ENCODE measurements at places on chromosomes 11 and 22.

GRCh38 chr11:64726867-64727530 lies 4.0 kb upstream of the NRXN2 start:
- DNase-seq = no peak

DNA sequence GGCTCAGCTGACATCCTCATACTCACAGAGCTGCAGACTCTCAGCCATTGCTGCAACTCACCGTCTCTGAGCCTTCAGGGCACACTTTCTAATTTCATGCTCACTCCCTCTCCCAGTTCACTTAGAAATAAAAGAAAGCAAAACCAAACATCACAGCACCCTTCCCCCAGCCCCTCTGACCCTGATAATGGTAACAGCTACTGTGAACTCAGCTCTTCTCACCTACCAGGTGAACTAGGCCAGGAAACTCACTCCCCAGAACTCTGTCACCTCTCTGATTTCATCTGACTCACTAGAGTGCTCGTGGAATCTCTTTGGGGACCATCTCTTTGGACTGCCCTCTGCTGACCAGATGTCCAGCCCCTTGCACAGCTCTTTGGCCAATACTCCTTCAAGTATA lies 14.5 kb upstream of the PARVA start:
- DNase-seq = no peak

GRCh38 chr11:11454671-11455223 lies 101.7 kb upstream of the CSNK2A3 start:
- DNase-seq = no peak

GRCh38 chr11:41508121-41508520 lies 48.7 kb upstream of the LRRC4C start:
- no peak for DNase-seq

- DNase-seq = no peak
Observed at GRCh38 chr11:69744435-69744834, 30.7 kb downstream of the FGF4 start.

GRCh38 chr11:88038063-88038462 lies 137.2 kb downstream of the RAB38 start:
- DNase-seq = no peak

DNA sequence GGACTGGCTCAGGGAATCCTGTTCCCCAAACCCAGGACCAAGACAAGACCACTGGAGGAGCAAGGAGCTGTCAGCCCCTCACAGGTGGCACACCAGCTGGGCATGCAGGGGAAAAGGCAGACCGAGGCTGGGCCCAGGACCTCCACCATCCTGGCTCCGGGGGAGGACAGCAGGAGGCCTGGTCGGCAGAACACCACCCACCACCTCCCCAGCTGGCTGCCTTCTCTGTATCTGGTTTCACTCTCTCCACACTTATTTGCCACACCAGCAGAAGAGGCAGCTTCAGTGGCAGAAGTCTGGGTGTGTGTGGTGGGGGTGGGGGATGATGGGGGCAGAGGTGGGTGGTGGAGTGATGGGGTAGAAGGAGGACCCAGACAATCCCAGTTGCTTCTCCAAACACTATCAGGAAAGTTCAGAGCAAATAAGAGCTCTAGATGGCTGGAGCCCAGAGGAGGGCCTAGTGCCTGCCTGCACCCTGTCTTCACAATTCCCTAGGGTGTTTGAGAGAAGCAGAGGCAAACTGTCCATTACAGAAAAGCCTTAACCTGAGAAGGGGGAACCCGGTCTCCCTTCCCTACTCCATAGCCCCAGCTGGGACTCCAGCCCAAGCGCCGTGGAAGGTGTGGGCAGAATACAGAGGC lies 51.9 kb upstream of the CDON start:
- no peak for DNase-seq

GRCh38 chr11:74702383-74703007 lies 28.7 kb downstream of the CHRDL2 start:
- DNase-seq = no peak

- no peak for DNase-seq
Observed at GRCh38 chr11:56183459-56183858, 7.0 kb downstream of the OR5J2 start.

DNA sequence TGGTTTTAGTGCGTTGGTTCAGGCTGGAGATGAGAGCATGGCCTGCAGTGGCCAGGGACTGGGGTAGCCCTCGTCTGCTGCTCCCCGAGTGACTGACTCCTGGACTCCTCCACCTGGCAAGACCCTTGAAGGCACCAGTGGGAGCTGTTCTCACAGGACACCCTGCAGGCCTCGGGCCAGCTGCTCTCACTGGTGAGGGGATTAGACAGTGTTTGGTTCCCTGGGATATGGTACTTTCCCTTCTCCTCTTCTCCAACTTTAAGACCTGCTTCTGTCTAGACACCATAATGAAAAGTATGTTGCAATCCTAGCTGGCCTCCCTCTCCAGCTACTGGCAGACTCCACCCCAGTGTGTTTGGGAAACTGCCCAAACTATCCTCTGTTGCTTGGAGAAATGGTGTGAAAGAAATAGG lies 168.8 kb upstream of the CADM1 start:
- no peak for DNase-seq

DNA sequence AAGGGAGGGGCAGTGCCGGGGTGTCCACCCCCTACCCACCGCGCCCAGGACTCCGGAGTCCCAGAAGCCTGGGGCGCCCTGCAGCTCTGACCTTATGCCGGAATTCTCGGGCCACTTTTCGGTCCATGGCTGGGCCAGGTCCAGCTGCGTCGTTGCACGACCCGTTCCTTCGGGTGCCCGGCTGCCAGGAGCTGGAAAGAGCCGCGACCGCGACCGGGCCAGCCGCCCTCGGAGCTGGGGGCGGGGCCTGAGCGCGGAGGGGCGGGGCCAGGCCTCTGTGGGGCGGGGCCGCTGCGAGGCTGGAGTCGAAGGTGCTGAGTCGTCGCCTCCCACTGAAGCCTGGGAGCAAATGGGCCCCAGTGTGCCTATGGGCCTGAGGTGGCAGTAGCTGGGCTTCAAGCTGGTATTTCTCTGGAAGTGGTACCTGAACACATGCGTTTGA lies at the start of gene USH1C:
TSS of gene USH1C (minus strand) at position 236 of the 442 bp plus-strand sequence. CDS start at position 127, 109 bp downstream.
- no peak for DNase-seq

DNA sequence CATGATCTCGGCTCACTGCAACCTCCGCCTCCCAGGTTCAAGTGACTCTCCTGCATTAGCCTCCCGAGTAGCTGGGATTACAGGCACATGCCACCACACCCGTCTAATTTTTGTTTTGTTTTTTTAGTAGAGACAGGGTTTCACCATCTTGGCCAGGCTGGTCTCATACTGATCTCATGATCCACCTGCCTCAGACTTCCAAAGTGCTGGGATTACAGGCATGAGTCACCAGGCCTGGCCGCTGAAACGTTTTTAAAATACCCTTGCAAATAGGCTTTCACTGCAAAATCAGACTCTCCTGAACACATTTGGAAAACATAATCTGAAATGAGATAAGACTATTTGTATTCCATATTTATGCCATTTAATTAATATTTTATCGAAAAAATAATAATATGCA lies 826.1 kb upstream of the CNTN5 start:
- DNase-seq = no peak

DNA sequence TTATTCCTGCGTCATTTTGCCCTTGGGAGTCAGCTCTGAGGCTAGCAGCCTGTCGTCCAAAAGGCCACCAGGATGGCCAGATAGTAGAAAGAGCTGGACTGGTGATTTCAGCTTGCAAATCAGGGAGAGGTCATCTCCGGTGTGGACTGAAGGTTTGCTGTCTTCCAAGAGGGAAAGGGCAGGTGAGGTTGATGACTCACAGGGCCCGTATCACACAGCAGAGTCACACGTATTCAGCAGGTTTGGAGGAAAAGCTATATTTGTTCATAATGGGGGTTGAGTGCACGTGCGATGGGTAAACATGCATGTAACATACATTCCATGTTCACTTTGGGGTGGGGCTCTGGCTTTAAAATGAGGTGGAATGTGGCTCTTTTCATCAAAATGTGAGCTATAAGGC lies 25.6 kb downstream of the MRPL21 start:
- DNase-seq = no peak

DNA sequence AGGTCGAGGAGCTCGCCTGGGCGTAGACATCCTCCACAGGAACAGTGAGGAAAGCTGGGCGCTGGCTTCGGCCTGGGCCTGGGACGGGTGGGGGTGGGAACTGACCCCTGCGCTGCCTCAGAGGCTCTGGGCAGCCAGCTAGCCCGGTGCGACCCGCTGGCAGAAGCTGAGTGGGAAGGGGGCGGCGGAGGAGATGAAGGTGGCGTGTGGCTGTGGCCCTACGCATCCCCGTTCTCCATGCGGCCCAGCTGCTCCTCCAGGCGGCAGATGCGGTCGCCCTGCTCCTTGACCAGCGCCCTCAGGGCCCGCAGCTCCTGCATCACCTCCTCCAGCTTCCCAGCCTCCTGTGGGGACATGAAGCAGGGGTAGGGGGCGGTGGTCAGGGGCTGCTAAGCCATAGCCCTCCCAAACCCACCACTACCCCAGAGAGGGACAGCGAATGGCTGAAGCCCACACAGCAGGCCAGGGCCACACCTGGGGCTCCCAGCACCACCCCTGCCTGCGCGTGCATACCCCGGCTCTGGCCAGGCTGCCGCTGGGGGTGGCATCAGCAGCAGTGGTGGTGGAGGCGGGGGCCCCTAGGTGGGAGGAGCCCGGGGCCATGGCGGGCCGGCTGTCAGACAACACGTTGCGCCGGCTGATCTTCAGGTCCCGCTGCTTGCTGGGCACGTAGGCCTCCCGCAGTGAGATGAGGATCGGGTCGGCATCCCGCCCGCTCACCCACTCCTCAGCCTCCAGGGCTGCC lies 848 bp upstream of the PTPRCAP start:
- no peak for DNase-seq

DNA sequence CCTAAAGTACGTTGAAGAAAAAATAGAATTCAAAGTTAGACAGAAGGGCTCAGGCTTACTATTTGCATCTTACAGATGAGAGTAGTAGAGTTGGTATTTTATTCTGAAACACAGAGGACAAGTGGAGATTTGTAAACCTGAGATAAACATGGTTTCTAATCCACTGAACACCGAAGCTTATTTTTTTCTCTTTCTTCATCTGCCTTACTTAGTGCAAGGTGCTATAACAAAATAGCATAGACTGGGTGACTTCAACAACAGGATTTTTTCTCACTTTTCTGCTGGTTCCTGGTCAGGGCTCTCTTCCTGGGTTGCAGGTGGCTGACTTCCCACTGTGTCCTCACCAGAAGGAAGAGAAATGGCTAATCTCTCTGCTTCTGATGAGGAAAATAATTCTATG lies 2.1 kb upstream of the HBG1 start:
- DNase-seq = no peak

DNA sequence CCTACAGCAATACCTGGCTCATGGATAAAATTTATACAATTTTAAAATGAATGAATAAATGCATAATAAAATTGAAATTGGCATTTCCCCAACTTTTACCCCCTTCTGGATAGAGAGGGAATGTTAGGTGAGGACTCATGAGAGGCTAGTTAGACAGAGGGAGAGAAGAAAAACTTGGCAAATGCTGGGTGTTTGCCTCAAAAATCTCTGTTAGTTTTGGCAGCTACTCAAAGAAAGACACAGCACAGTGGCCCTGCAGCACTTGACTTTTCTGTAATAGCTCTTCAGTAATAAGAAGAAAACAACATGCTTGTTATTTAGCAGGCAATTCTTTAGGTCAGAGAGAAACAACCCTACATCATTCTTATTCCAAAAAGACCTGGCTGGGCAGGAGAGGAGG lies 20.7 kb upstream of the IZUMO1R start:
- no peak for DNase-seq

GRCh38 chr11:75982309-75982708 lies 167.3 kb downstream of the UVRAG start:
- no peak for DNase-seq

DNA sequence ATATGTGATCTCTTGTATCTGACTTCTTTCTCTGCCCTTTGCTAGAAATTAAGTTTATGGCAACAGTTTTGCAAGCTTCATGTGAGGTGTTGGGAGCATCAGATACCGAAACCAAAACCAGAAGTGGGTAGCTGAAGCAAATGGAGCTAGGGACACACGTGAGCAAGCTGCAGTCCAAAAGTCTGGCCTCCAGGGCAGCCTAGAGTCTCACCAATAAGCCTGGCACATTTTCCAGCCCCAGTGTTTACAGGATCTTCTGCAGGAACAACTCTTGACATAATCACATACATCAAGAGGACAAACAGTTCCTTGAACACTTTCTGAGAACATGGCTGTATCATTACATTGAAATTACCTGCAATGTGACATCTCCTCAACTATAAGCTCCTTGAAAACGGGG lies 114.1 kb downstream of the LARGE1 start:
- DNase-seq = no peak

DNA sequence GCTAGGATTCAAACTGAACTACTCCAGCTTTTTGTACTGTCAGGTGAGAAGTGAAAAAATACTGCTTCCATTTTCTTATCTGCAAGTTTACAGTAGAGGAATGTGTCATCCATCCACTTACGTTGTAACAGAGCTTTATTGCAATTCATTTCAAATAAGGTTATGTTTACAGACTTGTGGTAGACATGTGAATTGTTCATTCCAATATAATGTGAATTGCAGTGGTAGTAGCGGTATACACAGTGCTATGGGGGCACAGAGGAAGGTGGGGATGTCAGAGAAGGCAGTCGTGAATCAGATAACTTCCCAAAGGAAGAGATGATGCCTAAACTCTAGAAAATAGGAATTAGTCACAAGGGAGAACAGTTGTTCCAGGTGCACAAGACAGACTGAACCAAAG lies 42.5 kb downstream of the CEP57 start:
- no peak for DNase-seq

DNA sequence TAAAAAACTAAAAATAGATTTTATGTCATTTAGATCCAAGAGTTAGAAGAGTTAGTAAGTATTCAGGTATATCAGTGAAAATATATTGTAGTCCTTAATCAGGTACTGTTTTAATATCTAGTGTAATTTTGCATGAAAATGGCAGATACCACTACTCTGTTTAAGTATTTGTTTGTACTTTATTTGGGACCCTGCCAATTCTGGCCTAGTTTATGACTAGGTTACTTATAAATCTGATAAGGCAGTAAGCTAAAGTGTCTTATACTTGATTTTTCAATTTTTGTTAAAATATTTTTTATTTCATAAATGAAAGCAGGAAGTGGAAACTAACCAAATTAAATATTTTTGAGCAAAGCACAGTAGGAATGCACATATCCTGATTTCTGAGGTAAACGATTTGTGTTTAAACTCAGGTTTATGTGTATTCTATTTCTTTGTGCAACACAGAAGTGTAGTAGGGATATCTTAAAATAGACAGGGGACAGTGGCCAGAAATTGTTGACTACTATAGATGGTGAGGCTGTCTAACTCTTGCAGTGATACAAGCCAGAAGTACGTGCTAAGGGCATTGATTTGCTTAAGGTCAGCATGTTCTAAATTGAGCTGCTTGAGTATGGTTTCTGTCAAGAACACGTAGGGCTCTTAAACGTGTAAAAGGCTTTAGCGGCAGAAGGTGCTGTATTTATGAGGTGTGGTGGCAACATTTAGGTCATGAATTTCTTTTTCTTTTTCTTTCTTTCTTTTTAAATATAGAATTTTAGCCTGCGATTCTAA lies 34.0 kb downstream of the HIPK3 start:
- DNase-seq = no peak

DNA sequence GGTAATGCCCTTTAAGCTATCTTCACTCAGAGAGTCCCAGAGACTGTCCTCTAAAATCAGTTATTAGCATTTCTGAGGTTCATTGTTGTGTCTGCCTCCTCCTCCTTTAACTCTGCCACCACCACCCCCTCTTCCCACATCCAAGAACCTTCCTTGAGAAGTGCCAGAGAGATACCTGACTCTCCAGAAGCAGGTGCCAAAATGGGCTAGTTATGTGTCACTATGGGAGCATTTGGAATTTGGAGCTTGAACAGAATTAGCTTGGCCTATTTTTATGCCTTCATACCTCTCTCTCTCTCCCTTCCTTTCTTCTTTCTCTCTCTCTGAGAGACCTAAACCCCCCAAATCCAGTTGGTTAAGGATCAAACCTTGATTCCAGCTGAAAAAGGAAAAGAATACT lies 75.9 kb downstream of the AMOTL1 start:
- no peak for DNase-seq
